CD4-positive, alpha-beta T cell (primary cell): ENCODE measurements at places on chromosomes 6 and 20. TPM values are rescaled to one million over a fixed set of nuclear protein-coding genes. Genes with fewer than 3 reads are reported as not detected.

GRCh38 chr6:158910484-158911440, 89.2 kb downstream of the RSPH3 start:
- no peaks in the 10 kb centered on the region for H3K36me3 ChIP-seq
- peaks cover 33% of the 10 kb centered on the region for H3K4me1 ChIP-seq
- H3K27me3 ChIP-seq = no peaks in the 10 kb centered on the region
- no peak for DNase-seq

GRCh38 chr6:37056112-37056403, 50.6 kb downstream of the FGD2 start:
- H3K36me3 ChIP-seq = no peaks in the 10 kb centered on the region
- no peak for DNase-seq
- H3K27ac ChIP-seq = no peak overlapping the region
- H3K27me3 ChIP-seq = no peaks in the 10 kb centered on the region

DNA sequence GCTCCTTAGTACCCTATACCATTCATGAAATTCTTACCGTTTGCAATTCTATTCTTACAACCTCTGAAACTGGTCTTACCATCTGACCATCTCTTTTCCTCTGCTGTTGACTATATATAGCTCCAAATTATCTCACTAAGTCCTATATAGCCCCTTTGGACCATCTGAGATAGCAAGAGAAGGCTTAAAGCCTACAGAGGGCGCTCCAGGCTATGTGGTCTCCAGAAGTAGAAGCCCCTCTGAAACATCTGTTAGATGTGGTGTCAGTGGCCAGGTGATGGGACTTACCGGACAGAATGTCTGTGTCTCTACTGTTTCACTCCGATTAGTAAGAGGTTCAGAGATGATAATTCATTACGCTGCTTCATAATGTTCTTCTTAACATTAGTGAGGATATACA, 140.7 kb upstream of the BMP2 start:
- no peak overlapping the region for H3K27ac ChIP-seq
- no peak overlapping the region for H3K4me3 ChIP-seq
- no peaks in the 10 kb centered on the region for H3K4me1 ChIP-seq

GRCh38 chr6:33613795-33614168, 7.3 kb upstream of the ITPR3 start:
- H3K4me3 ChIP-seq = no peak overlapping the region
- no peak for DNase-seq
- H3K36me3 ChIP-seq = no peaks in the 10 kb centered on the region

GRCh38 chr20:48571949-48572847, 255.6 kb downstream of the PREX1 start:
- no peaks in the 10 kb centered on the region for H3K36me3 ChIP-seq
- no peaks in the 10 kb centered on the region for H3K4me1 ChIP-seq
- H3K27me3 ChIP-seq = no peaks in the 10 kb centered on the region
- no peak overlapping the region for H3K4me3 ChIP-seq
- no peak overlapping the region for H3K27ac ChIP-seq
- DNase-seq = no peak

DNA sequence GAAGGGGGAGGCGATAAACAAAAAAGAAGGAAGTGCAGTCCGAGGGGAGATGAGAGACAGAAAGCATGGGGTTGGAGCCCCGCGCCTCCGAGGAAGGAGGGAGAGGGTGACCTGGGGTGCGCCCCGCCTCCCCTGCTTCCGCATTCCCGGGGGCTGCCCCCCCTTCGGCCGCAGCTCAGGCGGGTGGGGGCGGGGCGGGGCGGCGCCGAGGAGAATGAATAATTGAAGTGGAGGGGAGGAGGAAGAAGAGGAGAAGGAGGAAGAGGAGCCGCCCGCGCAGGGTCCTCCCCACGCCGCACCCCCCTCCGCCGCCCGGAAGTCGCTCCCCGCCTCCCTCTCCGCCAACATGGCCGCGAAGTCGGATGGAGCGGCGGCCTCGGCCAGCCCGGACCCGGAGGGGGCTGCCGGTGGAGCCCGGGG, at the start of gene XKR7:
TSS of gene XKR7 (plus strand) at position 322 of the 420 bp plus-strand sequence. CDS start at position 347, 25 bp downstream.
- peaks cover 30% of the 10 kb centered on the region for H3K27me3 ChIP-seq
- H3K4me3 ChIP-seq = peak within 1 kb of the TSS; percentile 20
- DNase-seq = no peak
- H3K36me3 ChIP-seq = no peaks in the 10 kb centered on the region
- H3K4me1 ChIP-seq = peaks cover 10% of the 10 kb centered on the region

GRCh38 chr6:159126590-159126989, 42.6 kb upstream of the FNDC1 start:
- no peak for DNase-seq
- H3K27ac ChIP-seq = no peak overlapping the region
- H3K36me3 ChIP-seq = no peaks in the 10 kb centered on the region
- H3K4me1 ChIP-seq = no peaks in the 10 kb centered on the region

- H3K27ac ChIP-seq = no peak overlapping the region
- no peak overlapping the region for H3K4me3 ChIP-seq
- DNase-seq = no peak
- H3K36me3 ChIP-seq = no peaks in the 10 kb centered on the region
- H3K27me3 ChIP-seq = no peaks in the 10 kb centered on the region
Observed at GRCh38 chr6:1247056-1247455, 64.8 kb upstream of the FOXQ1 start.

GRCh38 chr6:148455225-148455624, 112.6 kb downstream of the SASH1 start:
- no peak for DNase-seq
- peaks cover 18% of the 10 kb centered on the region for H3K4me1 ChIP-seq
- H3K27me3 ChIP-seq = peaks cover 2% of the 10 kb centered on the region
- H3K4me3 ChIP-seq = no peak overlapping the region
- H3K27ac ChIP-seq = no peak overlapping the region

- peak overlapping the region; percentile 14 for H3K4me3 ChIP-seq
- no peaks in the 10 kb centered on the region for H3K27me3 ChIP-seq
Observed at GRCh38 chr20:62951896-62952372, 575 bp upstream of the SLC17A9 start.

DNA sequence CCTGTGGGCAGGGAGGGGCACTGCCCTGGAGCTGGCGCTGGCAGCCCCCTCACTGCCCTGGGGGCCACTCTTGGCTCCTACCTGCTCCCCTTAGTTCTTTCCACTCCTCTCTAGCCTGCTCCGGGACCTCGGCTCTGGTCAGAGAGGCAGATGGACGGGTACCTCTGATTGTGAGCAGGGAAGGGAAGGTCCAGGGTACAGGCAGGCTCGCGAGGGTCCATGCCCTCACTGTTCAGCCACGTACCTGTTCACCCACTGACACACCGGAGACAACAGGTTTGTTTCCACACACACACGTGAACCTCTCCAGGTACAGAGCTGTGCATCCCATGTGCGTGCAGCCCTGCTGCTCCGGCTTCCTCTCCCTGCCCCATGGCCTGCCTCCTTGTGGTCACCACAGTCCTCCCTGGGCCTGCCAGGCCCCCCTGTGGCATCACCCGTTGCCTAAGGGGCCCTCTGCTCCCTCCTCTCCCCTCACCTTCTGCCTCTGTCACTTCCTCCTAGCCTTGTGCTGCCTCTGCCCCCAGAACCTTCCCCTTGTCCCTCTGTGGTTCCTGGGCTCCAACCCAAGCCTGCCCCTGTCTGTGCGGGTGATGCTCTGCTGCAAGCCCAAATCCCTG, 2.3 kb downstream of the EMILIN3 start:
- no peak overlapping the region for H3K27ac ChIP-seq
- no peak for DNase-seq
- H3K36me3 ChIP-seq = no peaks in the 10 kb centered on the region
- peaks cover 33% of the 10 kb centered on the region for H3K27me3 ChIP-seq
- no peak overlapping the region for H3K4me3 ChIP-seq

- no peak overlapping the region for H3K4me3 ChIP-seq
- H3K27ac ChIP-seq = no peak overlapping the region
- DNase-seq = no peak
- H3K36me3 ChIP-seq = no peaks in the 10 kb centered on the region
Observed at GRCh38 chr6:7749478-7749877, 23.6 kb downstream of the BMP6 start.

- no peak overlapping the region for H3K4me3 ChIP-seq
- H3K36me3 ChIP-seq = no peaks in the 10 kb centered on the region
- no peak for DNase-seq
- H3K27ac ChIP-seq = no peak overlapping the region
- peaks cover 9% of the 10 kb centered on the region for H3K4me1 ChIP-seq
- H3K27me3 ChIP-seq = no peaks in the 10 kb centered on the region
Observed at GRCh38 chr6:106051226-106051625, 34.9 kb upstream of the PRDM1 start.

- no peaks in the 10 kb centered on the region for H3K27me3 ChIP-seq
- no peak overlapping the region for H3K27ac ChIP-seq
- no peaks in the 10 kb centered on the region for H3K4me1 ChIP-seq
- no peak overlapping the region for H3K4me3 ChIP-seq
- no peak for DNase-seq
Observed at GRCh38 chr20:61683721-61684120, 382.0 kb downstream of the TAF4 start.

DNA sequence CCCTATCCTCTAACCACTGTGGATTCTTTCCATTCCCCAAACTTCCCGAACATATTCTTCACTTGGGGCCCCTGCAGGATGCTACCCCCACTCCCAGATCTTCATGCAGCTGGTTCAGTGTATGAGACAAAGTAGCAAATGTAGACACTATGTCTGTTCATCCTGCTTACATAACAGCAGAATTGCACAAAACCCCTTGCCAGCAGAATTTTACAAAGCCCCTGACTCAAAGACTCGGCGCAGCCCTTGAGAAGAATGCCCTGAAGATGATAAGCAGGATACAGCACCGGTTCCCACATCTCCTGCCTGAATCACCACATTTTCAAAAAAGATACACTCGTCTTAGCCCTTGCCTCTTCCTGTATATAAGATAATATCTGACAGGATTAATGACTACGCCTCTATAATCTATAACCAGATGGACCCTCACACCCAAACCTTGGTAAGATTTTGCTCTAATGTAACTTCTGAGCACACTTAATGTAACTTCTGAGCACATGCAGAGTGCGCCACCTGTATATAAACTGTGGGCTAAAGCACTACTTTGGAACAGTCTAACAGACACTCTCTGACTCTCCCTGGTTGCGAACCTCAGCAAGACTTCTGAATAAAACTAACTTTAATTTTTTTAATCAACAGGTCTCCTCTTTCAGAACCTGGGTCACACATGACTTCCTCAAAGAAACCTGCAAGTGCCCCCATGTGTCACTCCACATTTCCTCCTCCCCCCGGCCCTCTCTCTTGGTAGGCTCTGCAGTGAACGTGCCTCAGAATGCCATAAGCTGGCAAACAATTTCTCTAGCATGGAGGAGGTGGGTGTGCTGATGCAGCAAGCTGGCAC, 28.7 kb downstream of the RALGAPA2 start:
- peaks cover 3% of the 10 kb centered on the region for H3K36me3 ChIP-seq
- peaks cover 19% of the 10 kb centered on the region for H3K4me1 ChIP-seq
- no peaks in the 10 kb centered on the region for H3K27me3 ChIP-seq
- no peak overlapping the region for H3K4me3 ChIP-seq
- DNase-seq = no peak
- no peak overlapping the region for H3K27ac ChIP-seq

GRCh38 chr20:13243826-13244376, 22.8 kb downstream of the ISM1 start:
- no peak overlapping the region for H3K4me3 ChIP-seq
- no peaks in the 10 kb centered on the region for H3K27me3 ChIP-seq
- H3K27ac ChIP-seq = no peak overlapping the region

DNA sequence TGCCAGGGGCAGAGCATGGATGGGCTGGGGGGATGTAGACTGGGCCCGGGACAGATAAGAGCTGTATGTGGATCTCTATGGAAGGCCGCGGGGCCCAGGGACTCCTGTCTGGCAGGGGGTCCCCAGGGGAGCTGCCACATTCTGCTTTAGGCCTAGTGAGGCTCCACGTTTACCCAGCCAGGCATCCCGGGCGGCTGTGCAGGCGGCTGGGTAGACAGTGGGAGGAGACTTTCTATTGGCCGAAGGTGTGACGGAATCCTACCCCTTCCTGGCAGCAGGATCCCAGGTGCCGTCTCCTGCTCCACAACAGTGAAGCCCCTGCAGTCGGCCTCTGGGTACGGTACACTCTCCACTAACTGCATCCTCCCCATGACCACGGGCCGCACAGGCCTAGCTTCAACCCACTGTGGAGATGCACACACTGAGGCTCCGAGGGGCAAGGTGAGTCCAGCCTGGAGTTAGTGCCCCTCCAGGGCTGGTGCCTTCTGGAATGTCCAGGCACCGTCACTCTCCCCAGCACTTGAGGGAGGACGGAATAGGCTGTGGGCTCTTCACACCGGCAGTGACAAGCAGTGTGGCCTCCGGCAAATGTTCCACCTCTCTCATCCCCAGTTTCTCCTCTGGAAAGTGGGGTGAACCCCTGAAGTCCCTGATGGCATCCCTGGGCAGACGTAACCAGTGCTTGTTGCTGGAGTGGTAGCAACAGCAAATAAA, 36.8 kb upstream of the ZBP1 start:
- peaks cover 3% of the 10 kb centered on the region for H3K36me3 ChIP-seq
- H3K27me3 ChIP-seq = no peaks in the 10 kb centered on the region
- H3K4me3 ChIP-seq = no peak overlapping the region
- peaks cover 26% of the 10 kb centered on the region for H3K4me1 ChIP-seq

SLC22A3 gene
- total RNA-seq = not detected

LINC00237 gene
- not detected for total RNA-seq

SCGN gene
- not detected for total RNA-seq

GUCA1A gene
- not detected for total RNA-seq

LY6G6D gene
- not detected for total RNA-seq

CRISP2 gene
- total RNA-seq = not detected

CGA gene
- total RNA-seq = not detected

SLC2A10 gene
- not detected for total RNA-seq

COL10A1 gene
- not detected for total RNA-seq
